Activated naive CD8-positive, alpha-beta T cell treated with anti-CD3 and anti-CD28 coated beads, Interleukin-2, amount 50 U/mL, for 24 hours (primary cell): ENCODE measurements at places on chromosomes 7 and 10.
A peak's percentile ranks its signal among the peaks of the same experiment; 100 is the strongest.

GRCh38 chr10:131141207-131141606 is 170.3 kb downstream of the TCERG1L start:
- no peak for DNase-seq

DNA sequence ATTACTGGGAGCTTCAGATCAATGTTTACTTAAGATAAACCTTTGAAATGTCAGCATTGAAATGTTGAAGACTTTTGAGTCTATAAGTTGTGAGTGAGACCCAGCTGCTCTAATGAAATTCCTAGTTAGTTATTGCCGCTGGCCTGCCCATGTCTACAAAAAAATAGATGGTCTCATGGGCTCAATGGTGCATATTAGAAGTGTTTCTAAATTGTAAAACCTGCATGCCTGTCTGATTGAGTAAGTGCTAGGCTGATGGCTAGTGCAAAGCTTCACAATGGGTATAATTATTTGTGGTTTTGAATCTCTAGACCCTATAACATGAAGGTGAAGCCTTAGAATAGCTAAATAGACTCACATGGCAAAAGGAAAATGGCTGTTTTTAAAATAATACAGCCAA is 234.5 kb downstream of the SORCS3 start:
- DNase-seq: no peak

GRCh38 chr7:73533742-73534141 is 11.6 kb upstream of the BAZ1B start:
- no peak for DNase-seq

GRCh38 chr7:128160296-128160695 is 80.8 kb upstream of the LEP start:
- DNase-seq: no peak

GRCh38 chr10:133276100-133276434 is 601 bp downstream of the ADAM8 start:
- no peak for DNase-seq

DNA sequence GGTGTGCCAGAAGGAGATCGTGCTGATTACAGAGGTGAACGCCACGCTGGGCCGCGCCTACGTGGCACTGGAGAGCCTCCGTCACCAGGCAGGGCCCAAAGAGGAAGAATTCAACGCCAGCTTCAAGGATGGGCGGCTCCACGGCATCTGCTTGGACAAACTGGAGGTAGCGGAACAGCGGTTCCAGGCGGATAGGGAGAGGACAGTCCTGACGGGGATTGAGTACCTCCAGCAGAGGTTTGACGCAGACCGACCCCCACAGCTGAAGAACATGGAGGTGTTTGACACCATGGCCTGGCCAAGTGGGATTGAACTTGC is 12.1 kb upstream of the ATP6V0E2 start:
- DNase-seq: no peak

- DNase-seq: no peak
Measured at GRCh38 chr7:23222439-23223030, 24.0 kb upstream of the GPNMB start.

DNA sequence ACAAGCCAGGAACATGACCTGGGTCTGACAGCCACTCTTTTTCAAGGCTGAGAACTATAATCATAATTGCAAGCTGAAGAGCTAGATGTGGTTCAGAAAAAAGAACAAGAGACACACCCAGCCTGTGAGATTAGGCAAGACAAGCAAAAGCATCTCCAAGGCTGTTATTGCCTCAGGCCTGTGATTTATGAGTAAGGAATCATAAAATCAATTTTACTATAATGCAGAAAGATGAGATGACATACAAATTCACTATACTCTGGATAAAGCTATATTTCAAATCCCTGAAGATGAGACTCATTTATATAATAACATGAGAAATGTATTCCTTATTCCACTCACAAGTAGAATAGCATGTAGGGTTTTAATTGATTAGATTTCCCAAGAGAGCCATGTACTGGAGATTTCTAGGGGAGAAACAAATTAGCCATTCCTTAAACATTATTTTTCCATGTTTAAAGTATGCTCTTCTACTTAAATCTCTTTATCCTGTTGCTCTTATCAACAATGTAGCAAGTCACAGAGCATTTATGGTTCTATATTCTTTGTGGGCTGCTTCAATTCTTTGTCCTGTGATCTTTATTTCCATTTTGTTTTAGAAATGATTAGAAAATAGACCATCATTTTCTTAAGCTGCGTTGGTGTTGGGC is 47.4 kb downstream of the FHIP2A start:
- no peak for DNase-seq

DNA sequence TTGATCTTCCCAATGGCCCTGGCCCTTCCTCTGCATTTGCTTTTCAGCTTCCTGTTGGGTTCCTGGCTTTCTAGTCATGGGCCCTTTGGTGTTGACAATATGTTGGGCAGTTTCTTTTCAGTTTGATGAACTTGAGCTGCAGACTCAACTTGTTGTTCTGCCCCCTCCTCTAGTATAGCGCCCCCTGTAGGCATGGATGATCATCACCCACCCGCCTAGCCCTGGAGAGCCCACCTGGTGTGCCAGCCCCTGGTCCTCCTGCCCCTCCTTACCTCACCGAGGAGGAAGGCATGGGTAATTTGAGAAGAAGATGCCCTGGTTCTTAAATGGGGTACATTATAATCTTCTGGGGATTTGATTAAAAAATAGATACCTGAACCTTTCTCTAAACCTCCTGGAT is 271.2 kb downstream of the SNX10 start:
- no peak for DNase-seq

- DNase-seq: peak; percentile 44
Measured at GRCh38 chr10:86960003-86960862, 1.8 kb downstream of the SNCG start.

- no peak for DNase-seq
Measured at GRCh38 chr10:78754269-78755062, 314.3 kb upstream of the ZMIZ1 start.

- DNase-seq: no peak
Measured at GRCh38 chr7:33727315-33727714, 178.0 kb upstream of the BMPER start.

DNA sequence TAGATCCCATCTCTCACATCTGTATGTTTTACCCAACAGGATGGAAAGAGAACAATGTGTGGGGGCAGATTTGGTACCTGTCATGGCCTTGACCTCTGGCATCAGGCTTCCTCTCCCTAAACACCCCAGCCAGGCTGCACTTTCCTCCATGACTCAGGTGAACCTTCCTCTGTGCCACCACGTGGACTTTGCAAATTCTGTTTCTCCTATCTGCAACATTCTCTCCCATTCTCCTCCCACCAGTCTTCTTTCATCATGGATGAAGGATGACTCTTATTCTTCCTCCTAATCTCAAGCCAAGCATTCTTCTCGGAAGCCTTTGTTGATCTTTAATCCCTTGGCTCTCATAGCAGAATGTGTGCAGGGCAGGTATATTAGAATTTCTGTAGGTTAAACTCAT is 355.4 kb downstream of the KCNMA1 start:
- DNase-seq: peak; percentile 11
